Fibroblast of upper back skin (primary cell): ENCODE measurements at places on chromosomes 7 and 10.
A peak's percentile ranks its signal among the peaks of the same experiment; 100 is the strongest.

GRCh38 chr10:70355051-70356021, 27.1 kb downstream of the LRRC20 start:
- no peak for DNase-seq

GRCh38 chr10:72426986-72427385, 72.3 kb upstream of the DNAJB12 start:
- DNase-seq, result peak; percentile 1

- DNase-seq, result peak; percentile 4
Measured at GRCh38 chr7:103915680-103916357, 73.6 kb downstream of the RELN start.

GRCh38 chr10:65611592-65611991, 1314.2 kb upstream of the LRRTM3 start:
- peak; percentile 89 for DNase-seq

GRCh38 chr10:49089152-49089551, 26.2 kb downstream of the VSTM4 start:
- no peak for DNase-seq

- no peak for DNase-seq
Measured at GRCh38 chr7:96397936-96398598, 76.2 kb upstream of the SLC25A13 start.

- no peak for DNase-seq
Measured at GRCh38 chr10:43619368-43619767, 13.1 kb downstream of the ZNF485 start.

GRCh38 chr10:102120142-102120990, at the start of gene LDB1:
Gene LDB1, minus strand, starts transcription at chr10:102120368. Its CDS starts 258 bp downstream, at chr10:102120110.
- peak; percentile 81 for DNase-seq

DNA sequence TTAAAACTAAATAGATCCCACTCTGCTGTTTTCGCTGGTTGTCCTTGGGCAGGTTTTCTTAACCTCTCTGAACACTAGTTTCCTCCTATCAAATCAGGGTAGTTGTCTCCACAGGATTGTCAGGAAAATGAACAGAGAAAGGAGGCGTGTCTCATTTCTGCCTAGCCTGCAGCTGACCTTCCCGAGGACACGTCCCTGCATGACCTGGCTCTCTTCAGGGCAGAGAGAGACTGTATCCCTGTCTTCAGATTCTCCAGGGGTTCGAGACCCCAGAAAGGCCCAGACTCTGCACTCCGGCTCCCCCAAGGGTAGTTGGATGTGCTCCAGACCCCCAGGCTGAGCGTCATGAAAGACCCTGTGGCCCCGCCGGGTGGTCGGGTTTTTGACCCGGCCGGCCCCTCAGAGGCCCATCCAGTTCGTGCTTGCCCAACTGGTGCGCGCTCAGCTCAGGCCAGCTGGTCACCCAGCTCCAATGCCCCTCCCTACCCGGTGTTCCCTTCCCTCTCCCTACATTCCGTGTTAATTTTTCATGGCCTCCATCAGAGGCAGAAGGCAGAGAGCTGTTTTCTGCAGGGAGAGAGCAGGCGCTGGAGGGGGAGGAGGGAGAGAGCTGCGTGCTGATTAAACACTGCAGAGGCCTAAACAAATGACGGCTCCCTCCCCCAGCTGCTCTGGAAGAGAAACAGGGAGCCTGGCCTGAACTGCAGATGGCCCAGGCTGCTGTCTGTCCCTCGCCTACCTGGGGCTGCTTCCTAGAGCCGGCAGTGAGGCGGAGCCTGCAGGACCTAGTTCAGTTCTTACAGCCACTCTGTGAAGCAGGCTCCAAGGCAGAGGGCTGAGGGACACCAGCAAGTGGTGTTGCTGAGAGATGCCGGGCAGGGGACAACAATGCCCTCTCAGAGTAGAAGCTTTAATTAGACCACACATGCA, 86.2 kb upstream of the PPIF start:
- DNase-seq, result peak; percentile 57

GRCh38 chr7:111205251-111205650, 114.3 kb downstream of the LRRN3 start:
- no peak for DNase-seq

- DNase-seq, result peak; percentile 75
Measured at GRCh38 chr7:137305901-137306621, 37.5 kb downstream of the PTN start.

DNA sequence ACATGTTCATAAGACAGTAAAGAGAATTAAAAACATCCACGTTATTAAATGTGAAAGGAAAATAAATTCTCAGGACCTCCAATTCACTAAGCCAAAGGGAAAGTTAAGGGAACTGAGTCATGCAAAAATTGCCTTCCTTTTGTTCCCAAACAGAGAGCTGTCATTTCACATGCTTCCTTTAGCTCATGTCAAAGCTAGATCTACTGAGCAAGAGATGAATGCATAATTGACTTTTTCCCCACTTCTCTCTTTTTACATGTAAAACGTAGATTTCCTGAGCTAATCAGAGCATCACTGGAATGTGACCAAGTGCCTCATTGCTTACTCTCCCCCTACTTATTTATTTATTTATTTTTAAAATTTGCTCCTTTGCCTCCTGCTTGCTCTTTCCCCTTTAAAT, 129.1 kb upstream of the AMPH start:
- DNase-seq, result no peak

- DNase-seq, result no peak
Measured at GRCh38 chr10:100551196-100551595, 15.5 kb downstream of the HIF1AN start.

GRCh38 chr7:104362756-104363155, 34.4 kb downstream of the LHFPL3 start:
- DNase-seq, result no peak

- DNase-seq, result peak; percentile 17
Measured at GRCh38 chr10:650886-651615, 38.4 kb downstream of the DIP2C start.

DNA sequence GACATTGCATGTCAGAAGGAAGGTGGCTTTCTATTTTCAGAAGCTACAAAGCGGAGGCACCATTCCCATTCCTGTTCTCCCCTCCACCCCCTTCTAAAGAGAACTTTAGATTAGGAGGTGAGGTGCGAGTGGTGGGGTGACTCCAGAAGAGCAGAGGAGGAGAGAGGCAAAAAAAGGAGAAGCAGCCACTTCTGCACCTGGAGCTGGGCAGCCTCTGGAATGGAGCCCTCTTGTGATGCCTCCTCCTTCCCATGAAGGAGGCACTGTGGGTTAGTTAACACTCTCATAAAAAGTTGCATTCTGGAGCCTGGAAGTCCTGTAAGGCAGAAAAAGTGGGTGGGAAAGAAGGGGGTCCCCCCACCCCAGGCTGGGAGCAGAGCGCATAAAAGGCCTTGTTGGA, 4.8 kb downstream of the PTF1A start:
- DNase-seq, result no peak

DNA sequence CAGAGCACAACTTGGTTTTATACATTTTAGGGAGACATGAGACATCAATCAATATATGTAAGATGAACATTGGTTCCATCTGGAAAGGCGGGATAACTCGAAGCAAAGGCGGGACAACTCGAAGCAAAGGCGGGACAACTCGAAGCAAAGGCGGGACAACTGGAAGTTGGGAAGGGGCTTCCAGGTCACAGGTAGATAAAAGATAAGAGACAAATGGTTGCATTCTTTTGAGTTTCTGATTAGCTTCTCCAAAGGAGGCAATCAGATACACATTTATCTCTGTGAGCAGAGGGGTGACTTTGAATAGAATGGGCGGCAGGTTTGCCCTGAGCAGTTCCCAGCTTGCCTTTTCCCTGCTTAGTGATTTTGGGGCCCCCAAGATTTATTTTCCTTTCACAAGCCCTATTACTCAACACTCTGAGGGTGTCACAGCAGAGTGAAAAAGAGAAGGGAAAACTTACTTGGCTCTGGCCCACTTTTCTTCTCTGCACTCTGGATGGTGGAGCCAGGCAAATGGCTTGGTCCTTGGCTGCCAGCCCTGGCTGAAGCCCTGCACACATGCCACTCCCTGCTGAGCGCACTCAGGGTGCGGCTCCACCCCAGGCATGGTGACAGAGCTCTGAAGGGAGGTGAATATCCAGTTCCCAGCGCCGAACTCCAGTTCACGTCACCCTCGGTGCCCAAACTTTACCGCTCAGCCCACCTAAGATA, 46.7 kb downstream of the PARD3 start:
- DNase-seq, result no peak

DNA sequence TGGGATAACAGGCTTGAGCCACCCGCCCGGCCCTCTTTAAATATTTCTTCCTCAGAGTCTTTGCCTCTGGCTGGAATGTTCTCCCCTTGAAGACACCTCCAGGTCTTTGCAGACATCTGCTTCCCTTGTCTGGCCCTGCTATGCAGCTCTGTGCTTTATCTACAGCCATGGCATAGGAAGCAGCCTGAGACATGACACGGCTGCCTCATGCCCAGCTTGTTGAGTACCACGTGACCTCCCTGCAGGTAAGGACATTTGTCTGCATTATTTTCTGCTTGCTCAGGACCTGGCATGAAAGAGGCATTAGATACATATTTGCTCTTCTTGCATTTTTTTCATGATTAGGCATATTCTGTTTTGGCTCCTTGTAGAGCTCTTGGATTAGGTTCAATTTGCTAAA, 113.8 kb upstream of the KLF6 start:
- DNase-seq, result no peak

DNA sequence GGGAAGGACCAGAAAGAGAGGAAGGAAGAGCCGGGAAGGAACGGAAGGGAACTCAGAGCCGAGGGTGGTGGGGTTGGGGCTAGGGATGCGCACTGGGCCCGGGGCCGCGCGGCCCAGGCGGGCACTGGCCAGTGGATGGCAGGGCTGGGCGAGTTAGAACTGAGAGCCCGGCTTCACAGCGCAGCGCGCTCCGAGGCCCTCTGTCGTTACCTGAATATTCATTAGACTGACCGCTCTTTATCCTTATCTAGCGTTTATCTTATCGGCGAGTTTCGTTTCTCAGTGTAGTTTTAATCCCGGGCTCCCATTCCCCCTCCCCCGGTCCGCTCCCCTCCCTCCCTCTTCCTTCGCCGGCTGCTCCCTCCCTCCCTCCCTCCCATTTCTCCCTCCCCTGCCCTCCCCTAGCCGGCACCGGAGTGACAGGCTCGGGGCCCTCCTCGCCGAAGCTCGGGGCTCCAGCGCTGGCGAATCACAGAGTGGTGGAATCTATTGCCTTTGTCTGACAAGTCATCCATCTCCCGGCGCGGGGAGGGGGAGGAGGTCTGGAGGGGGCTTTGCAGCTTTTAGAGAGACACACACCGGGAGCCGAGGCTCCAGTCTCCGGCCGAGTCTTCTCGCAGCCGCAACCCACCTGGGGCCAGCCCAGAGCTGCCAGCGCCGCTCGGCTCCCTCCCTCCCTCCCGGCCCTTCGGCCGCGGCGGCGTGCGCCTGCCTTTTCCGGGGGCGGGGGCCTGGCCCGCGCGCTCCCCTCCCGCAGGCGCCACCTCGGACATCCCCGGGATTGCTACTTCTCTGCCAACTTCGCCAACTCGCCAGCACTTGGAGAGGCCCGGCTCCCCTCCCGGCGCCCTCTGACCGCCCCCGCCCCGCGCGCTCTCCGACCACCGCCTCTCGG, at the start of gene PAX2:
TSS of gene PAX2 (plus strand) at position 596 of the 895 bp plus-strand sequence. CDS start 679 bp downstream, outside the sequence.
- no peak for DNase-seq

DNA sequence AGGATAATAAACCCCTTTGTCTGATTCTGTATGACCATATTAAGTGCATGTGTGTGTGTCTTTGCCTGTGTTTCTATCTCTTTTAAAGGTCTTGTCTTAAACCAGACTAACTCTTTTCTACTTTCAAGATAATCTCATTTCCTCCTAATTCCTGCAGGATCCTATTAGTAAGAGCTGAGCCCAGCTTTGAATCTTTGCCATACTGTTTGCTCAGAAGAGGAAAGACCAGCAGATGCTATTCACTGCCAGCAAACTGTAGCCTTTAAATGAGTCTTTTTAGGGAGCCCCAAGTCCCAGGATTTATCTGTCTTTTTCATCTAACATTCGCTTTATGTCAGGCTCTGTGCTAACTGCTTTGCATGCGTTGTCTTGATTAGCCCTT, 2.9 kb downstream of the GPR158 start:
- DNase-seq, result no peak

DNA sequence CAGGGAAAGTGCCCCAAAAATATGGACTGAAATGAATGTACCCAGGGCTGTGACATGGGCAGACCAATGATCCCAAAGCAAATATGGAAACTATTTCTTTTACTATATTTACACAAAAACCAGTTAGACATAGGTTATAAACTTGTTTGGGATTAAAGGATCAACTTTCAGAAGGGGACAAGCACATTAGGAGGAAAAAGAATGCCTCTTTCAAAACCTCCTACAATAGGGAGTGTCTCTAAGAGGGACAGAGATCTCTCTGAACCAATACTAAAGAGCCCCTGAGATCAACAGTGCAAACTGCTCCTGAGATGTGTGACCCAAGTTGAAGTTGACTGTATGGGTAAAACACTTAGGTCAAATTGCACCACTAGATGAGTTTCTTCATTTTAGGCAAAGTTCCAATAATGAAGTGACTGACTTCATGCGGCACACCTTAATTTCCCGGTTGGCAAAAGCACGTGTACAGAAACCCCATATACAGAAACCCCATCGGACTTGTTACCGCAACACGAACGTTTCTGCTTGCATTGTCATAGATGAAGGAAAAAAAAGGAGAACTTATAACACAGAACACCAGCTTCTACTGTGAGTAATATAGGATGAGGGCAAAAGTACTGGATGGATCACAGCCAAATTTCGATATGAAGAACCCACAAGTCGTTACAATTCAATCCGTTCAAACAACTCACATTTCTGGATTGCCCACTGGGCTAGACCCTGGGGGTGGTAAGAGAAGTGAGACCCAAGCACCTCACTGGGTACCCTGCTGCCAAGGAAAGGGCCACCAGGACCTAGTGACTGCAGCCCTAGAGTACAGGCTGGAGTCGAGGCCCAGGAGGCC, 4.3 kb downstream of the SVIL start:
- no peak for DNase-seq
